DMS79 treated with DMSO at 0.1 percent for 48 hours (cell line): ENCODE measurements at places on chromosomes 12 and 14.

DNA sequence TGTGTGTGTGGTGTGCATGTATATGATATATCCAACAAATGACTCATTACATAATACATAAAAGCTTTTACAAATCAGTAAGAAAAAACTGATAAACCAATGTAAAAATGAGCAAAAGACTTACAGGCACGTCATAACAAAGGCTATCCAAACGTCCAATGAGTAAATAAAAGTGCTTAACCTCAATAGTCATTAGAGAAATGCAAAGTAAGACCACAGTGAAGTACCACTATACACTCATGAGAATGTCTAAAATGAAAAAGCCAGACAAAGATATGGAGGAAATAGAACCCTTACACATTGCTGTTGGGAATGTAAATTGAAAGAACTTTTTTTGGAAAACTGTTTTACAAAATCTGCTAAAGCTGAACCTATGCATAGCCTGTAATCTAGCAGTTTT, 7.8 kb downstream of the ABCD2 start:
- no peak for DNase-seq

DNA sequence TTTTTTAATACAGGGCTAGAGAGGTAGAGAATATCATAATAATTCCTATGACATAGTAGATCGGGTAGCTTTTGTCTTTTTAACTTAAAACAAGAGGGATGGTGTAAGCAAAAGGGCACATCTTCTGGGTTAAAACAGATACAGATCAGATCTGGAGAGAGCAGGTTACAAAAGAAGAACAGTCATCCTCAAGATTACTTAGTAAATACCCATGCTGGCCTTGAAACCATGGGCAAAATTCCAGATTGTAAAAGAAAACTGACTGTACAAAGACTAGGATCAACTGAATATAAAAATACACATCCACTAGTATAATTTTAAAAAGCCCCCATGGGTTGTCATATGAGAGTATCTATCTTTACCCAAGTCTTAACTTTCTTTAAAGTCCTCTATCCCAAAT, 76.7 kb downstream of the MED13L start:
- no peak for DNase-seq

GRCh38 chr12:63913929-63914328, 69.4 kb downstream of the SRGAP1 start:
- DNase-seq = no peak

DNA sequence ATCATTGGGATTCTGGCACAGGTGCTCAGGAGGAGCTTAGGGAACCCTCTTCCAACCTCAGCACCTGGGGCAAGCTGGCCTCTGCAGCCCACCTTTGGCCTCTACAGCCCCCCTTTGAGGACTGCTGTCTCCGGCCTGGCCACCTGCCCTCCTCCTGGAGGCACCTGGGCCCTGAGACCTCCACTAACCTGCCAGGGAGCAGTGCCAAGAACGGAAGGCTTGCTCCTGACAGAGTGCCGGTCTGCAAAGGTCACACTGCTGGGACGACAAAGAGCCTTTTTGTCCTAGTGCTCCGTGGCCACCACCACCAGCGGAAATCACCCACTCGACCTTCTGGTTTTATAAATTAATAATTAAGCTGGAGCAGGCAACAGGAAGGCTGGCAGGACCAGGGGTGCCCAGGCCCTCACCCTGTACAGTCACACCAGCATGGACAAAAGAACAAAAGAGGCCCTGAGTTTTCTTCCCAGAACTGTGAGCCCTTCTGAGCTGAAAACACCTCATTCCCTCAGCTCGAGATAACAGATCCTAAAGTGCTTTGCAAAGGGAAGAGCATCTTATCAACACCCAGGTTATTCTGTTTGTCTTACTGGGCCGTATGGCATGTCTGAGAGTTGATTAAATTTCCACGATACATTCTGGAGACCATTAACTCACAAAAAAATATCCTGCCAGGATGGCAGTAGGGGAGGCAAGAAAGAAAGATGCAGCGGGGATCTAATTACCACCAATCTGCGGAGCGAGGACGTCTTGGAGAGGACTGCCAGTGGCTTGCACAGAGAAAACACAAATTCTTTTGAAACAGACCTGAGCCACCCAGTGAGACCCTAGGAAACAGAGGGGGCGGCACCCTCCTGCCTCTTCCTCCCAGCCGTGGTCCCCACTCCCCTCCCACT, 8.2 kb downstream of the TESC start:
- DNase-seq = peak; percentile 77

GRCh38 chr12:109795023-109795422, 38.2 kb downstream of the TRPV4 start:
- no peak for DNase-seq

DNA sequence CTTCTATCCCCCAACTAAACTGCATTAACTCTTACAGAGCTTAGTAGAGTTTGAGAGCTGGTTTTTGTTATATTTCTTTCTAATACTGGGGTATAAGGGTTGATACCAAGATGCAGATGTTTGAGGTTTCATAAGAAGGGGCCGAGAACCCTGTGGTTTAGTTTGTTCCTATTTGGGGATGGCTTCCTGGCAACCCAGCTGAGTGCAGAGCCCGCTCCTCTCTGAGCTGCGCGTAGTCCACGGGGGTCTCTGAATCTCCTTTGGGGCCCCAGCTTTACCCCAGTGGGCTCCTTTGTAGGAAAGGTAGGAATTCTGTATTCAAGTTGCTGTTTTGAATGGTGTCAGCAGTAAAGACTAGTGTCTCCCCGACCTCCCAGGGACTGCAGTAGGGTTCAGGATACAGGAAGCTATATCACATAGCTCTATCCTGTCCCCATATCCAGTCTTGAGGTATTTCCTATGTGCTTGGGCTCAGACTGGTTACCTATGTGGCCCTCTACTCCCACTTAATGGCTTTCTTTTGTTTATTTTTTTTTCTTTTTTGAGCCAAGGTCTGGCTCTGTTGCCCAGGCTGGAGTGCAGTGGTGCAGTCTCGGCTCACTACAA, 25.4 kb downstream of the PLXNC1 start:
- DNase-seq = no peak
